ENCODE measurements at places on chromosomes 7 and 10.
A peak's percentile ranks its signal among the peaks of the same experiment; 100 is the strongest.

DNA sequence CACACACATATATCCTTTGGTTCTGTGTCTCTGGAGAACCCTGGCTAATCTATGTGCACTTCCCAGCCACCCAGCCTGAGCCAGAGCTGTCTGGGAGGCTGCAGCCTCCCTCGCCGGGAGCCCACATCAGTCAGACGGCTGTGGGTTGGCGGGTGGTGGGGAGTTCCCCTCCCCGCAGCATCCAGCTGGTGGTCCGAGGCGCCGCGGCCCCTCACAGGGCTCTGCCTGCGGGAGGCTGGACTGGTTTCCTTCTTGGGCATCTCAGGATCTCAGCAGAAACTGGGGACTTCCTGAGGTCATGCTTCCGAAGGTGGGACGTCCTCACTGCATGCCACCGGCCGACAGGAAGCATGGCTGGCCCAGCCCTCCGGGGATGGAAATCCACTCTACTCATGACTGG, 22.0 kb upstream of the PSMG3 start:
- DNase-seq, result no peak

GRCh38 chr10:110172155-110172554, 35.2 kb upstream of the MXI1 start:
- DNase-seq, result no peak

DNA sequence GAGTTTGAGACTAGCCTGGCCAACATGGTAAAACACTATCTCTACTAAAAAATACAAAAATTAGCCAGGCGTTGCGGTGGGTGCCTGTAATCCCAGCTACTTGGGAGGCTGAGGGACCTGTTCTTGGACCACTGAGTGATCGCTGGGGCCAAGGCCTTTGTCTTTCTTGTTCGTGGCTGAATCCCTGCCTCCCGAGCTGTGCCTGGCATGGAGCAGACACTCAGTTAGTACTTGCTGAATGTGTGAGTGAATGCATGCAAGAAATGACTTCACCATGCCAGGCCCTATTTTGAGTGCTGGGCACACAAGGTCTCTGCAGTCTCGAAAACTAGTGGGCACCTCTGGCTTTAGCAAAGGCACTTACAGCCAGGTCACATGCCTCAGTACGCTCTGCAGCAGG, 85.1 kb downstream of the HIP1 start:
- DNase-seq, result no peak

GRCh38 chr7:73963252-73963822, 64.6 kb upstream of the ELN start:
- no peak for DNase-seq

- DNase-seq, result no peak
These were observed 41.3 kb downstream of the TBXAS1 start for GRCh38 chr7:139870380-139870779.

DNA sequence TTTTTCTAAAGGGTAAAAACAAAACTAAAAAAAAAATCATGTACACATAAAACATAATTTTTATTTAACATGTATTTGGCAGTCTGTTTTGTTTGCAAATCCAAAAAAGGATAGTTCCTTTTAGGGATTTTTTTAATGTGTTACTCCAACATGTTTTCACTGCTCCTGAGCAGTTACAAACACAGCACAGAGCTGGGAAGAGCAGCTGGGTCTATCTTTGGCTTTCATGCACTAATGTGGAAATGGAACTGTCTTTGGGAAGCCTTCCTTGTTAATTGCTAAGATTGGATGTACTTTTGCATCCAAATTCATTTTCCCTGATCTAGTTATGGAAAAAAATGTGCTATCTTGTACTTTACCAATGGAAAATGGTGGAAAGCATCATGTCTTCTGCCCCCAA, 1035.1 kb downstream of the CNTNAP2 start:
- no peak for DNase-seq

- DNase-seq, result no peak
These were observed 21.6 kb upstream of the FAM20C start for GRCh38 chr7:170551-171363.

DNA sequence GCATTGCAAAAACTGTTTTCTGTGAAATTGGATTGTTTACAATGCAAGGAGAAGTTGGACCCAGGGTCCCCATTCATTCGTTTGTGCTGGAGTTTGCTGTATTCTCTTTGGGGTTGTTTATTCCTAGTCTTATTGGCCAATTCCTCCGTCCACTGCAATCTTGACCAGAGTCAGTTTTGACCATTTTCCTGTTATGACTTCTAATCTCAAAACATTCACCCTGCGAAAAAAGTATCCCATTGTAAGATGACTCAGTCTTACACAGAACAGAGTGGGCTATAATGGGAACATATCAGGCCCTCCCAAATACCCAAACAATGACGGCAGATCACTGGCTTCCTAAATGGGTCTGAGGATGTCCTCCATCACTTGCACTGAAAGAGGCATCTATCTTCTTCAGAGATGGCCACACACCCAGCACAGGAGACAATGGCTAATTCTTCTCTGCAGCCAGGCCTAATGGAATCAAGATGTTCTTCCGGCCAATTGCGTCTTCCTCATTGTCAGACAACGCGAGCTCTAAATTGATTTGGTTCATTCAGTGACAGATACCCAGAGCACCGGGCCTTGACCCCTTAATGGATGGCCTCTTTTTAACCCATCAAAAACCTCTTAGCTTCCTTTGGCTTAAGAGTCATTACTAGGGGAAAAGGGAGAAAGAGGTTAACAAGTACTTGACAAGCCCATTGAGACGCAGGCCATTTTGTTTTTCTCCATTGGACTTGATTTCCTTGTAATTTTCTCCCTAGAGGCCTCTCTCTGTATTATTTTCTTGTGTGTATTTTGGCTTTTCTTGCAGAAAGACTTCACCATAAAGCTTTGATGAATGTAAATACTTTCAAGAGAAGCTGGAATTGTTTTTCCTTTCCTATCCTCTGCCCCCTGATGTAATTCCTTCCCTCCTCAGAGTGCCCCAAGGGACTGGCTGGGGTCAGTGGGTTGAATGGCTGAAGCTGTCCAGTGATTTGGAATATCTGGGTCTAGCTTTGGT, 129.6 kb downstream of the PRPF18 start:
- no peak for DNase-seq

DNA sequence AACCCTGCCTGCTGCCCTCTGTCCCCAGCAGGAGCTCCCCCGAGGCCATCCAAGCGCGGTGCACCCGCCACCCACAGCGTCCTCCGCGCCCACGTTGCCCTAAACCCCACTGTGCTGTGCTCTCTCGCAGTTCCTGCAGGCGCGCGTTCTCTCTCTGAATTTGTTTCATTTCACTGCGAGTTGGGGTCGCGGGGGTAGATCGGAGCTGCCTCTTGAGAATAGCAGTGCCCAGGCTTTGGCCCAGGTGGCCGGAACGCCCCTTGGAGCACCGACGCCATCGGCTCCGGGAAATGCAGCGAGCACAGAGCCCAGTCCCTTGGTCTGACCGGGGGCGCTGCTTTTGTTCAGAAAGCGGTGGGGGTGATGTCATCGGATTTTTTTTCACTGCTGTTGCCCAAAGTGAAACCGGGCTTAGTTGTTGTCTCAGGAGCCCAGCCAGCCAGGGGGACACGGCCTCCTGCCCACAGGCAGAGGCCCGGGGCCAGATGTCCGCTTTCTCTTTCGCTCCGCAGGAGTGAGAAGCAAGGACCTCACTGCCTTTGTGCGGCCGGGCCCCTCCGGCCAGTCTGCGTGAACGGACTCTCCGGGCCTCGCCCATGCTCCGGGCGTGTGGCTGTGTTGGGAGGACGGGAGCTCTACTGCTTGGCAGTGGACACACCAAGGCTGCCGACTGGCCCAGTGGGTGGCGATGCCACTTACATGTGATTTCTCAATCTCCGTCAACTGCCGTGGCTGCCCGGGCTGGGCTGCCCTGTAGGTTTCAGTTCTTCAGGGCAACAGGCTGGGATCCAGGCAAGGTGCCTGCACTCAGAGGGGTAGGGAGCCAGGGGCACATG, 43.1 kb downstream of the FOXK1 start:
- DNase-seq, result peak; percentile 15

DNA sequence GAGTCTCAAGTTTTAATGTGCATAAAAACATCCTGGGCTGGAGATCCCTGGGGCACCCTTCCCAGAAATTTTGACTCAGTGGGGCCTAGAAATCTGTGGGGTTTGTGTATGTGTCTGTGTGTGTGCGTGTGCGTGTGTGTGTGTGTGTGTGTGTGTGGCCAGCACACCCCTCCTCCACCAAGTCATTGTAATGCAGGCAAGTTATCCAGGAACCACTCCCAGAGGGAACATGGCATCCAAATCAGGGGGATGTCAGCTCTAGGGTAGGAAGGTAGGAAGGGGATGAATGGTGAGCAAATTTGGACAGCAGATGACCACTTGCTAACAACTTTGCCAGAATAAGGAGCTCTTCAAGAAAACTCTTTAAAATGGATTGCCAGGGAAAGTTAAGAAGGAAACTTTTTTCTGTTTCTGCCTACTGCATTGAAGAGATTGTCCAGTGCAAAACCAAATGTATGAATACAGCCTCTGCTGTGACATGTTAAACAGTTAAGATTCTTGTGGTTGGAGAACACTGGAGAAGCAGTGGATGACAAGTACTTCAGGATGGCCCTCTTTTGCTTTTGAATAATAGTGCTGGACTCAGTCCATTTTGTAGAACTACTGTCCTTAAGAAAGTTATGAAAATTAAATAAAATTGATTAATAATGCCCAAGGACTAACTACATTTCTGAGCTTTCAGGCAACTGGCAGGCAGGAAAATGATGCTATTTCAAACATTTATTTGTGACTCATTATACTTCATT, 12.3 kb downstream of the STAMBPL1 start:
- no peak for DNase-seq

GRCh38 chr10:44937196-44938005, 22.2 kb upstream of the RASSF4 start:
- DNase-seq, result no peak

DNA sequence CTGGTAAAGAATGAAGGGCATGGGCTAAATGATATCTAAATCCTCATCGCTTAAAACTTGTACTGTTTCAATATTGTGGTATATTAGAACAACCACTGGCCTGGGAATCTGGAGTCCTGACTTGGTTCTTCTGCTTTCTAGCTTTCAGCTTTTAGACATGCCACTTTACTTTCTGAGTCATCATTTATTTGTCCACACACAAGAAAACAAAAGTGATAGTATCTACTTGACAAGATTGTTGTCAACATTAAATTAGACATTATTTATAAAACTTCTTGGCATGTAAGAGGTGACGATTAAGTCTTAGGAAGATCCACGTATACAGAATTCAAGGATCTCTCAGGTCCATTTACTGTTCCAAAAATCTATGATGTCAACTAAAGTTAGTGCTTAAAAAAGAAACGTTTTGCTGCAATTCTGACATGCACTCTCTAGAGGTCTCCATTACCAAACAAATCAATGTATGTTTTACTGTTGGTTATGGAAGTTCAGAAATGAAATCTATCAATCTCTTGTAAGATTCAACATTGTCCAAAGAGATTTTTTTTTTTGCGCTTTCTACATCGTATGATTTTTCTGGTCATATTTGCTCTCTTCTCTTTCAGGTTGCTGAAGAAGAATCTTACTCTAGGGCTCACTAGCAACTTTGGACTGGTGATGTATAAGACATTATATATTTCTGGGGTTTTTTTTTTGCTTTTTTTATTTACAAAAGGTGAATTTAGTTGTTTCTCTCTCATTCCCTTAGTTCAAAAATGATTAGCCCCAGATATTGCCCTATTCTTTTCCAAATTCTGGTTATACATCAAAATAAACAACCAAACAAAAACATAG, 53.6 kb upstream of the DYNC1I1 start:
- no peak for DNase-seq

- no peak for DNase-seq
These were observed 65.4 kb downstream of the CDK14 start for GRCh38 chr7:90661290-90662151.

- no peak for DNase-seq
These were observed 27.4 kb downstream of the SCART1 start for GRCh38 chr10:133481086-133481643.

DNA sequence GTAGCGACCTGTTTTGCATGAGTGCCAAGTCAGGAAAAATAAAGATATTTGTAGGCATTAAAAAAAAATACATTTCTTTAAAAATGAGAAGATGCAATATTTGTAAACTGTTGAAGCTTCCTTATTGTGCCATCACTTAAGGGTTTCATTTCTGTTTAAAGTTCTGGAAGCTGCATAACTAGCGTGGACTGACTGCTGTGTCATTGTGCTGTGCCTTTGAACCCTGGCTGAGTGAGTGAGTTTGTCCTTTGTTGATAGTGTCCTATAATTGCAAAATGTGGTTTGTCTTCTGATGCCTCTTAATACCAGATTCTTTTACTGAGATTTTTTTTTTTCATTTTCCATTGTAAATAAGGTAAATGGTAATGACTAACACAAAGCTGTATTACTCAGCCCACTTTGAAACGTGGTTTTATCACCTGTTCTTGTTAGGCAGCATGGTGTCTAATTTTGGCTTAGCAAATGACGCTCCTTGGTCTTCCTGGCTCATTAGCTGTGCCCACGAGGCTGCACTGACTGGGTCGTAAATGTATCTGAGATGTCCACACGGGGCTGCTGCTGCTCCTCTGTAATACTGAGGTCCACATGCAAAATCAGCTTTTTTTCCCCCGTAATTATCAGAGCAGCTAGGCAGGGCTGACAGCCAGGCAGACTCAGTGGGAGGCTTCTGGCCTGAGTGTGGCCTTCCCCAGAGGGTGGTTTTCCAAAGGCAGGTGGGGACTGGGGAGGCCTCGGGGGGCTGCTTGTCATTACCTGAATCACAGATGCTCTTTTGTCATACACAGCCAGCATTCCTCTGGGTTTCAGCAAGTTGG, 14.8 kb downstream of the ZSCAN25 start:
- DNase-seq, result no peak

DNA sequence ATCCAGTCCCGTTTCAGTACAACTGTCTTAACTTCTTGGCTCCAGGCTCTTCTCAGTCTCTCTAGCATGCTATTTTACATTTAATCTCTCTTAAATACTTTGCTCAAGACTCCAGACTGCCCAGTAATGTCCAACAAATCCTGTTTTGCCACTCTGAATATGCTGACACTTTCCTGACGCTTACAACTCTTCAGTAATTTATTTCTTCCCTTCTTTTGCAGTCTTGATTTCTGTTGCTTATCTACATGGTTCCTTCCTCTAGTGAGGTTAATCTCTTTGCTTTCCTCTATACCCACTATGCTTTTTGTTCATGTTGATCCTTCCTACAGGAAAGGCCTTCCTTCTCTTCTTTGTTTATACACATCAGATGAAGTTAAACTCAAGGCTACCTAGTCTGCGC, 23.7 kb downstream of the UMAD1 start:
- no peak for DNase-seq

Data from activated T-helper 9 cell treated with anti-CD3 and anti-CD28 coated beads, Interleukin-2, amount 50 U/mL, for 16 hours (primary cell).